Uterus (tissue), 4 donors: ENCODE measurements at places on chromosomes 3 and 15. TPM values are rescaled to one million over a fixed set of nuclear protein-coding genes. Genes with fewer than 3 reads are reported as not detected.

DNA sequence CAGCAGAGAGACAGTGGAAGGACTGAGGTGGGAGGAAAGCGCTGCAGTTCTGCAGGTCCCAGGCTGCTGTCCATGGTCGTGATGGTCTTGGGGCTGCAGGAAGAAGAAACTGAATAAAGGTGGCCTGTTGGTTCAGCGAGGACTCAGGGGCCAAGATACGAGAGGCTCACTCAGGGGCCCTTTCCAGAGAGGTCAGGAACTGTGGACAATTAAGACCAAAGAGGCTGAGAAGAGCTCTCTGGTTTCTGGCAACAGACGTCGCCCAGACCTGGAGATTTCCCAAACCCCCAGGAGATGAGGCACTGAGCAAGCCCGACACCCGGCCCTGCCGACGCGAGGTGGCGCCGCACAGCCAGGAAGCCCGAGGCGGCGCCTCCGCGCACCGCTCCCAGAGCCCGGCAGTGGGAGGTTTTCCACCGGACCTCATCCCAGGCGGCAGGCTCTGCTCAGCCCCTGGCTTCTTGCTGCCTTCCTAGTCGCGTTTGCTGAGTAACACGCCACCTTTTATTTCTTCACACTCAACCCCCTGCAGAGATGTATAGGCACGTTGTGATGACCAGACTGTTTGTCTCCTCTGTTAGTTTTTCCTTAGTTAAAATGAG lies 56.4 kb upstream of the ARRDC4 start:
- no peak overlapping the region for H3K4me3 ChIP-seq
- H3K27me3 ChIP-seq: no peaks in the 10 kb centered on the region
- no peaks in the 10 kb centered on the region for H3K36me3 ChIP-seq

DNA sequence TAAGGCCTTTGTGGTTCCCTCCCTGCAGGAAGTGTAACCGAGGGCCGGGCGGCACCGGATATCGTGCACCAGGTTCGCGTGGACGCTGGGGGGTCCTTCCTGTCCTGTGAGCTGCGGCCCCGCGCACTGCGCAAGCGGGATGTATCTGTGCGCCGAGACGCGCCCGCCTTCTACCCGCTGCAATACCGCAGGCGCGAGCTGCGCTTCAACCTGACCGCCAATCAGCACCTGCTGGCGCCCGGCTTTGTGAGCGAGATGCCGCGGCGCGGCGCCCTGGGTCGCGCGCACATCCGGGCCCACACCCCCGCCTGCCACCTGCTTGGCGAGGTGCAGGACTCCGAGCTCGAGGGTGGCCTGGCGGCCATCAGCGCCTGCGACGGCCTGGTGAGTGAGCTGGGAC lies 35.9 kb downstream of the SAXO2 start:
- DNase-seq: no peak
- no peak overlapping the region for H3K4me3 ChIP-seq
- H3K27me3 ChIP-seq: no peaks in the 10 kb centered on the region
- no peak overlapping the region for H3K27ac ChIP-seq

The INSYN1 gene
- total RNA-seq: 13.5 TPM

DNA sequence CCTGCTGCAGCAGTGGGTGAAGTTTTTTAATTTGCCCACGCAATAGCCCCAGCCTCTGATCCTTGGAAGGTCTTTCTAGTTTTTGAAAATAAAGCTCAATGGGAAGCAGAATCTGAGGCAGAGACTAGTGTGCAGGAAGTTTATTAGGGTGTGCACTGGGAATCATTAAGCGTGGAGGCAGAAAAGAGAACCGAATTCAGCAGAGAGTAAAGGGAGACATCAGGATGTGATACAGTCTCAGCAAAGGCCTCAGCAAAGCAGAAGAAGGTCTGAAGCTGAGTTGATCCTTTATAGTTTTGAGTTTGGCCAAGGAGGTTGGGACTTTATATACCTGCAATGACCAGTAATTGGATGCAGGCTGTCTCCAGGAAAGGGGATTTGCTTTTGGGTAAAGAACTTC lies 4.9 kb upstream of the BTLA start:
- no peak overlapping the region for H3K27ac ChIP-seq
- no peak overlapping the region for H3K4me3 ChIP-seq
- no peaks in the 10 kb centered on the region for H3K27me3 ChIP-seq

- H3K4me3 ChIP-seq: no peak overlapping the region
- H3K36me3 ChIP-seq: no peaks in the 10 kb centered on the region
- no peaks in the 10 kb centered on the region for H3K27me3 ChIP-seq
- DNase-seq: no peak
Observed at GRCh38 chr3:68483601-68484000, 448.7 kb downstream of the TAFA4 start.

The GOLGA6A gene
- total RNA-seq: not detected

- H3K27me3 ChIP-seq: no peaks in the 10 kb centered on the region
- no peak overlapping the region for H3K4me3 ChIP-seq
- H3K4me1 ChIP-seq: no peaks in the 10 kb centered on the region
- no peaks in the 10 kb centered on the region for H3K36me3 ChIP-seq
- no peak overlapping the region for H3K27ac ChIP-seq
Observed at GRCh38 chr3:182970811-182971418, 9.4 kb downstream of the DCUN1D1 start.

DNA sequence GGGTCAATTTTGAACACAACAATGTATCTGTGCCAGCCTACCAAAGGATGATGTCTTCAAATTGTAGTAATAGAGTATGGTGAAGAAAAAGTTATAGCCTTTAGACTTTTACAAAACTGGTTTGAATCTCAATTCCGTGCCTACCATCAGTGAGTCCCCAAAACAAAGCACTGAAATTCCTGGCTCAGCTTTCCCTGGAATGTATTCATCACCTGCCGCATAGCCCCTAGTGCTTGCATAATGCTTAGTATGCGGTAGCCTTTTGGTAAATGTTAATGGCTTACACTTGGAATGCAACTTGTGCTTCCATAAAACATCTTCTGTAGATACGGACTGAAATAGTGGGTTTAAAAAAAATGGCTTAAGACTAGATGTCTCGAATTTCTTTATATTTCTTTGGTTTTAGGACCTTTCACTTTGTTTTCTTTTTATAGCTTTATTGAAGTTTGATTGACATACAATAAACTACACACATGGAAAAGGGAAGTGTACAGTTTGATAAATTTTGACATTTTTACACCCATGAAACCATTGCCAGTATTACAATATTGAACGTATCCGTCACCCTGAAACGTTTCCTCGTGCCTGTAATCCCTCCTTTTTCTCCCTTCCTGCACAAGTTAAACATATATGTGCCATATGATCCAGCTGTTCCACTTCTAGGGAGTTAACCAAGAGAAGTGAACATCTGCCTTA lies 12.1 kb downstream of the SACM1L start:
- no peak overlapping the region for H3K4me3 ChIP-seq
- H3K36me3 ChIP-seq: no peaks in the 10 kb centered on the region
- H3K27me3 ChIP-seq: no peaks in the 10 kb centered on the region
- no peak for DNase-seq
